ENCODE measurements at places on chromosomes 5 and 9. TPM values are rescaled to one million over a fixed set of nuclear protein-coding genes. Genes with fewer than 3 reads are reported as not detected.

GRCh38 chr9:113463418-113464285, at the start of gene RGS3:
Gene RGS3, plus strand, starts transcription at chr9:113463727. Its CDS starts 76 bp downstream, at chr9:113463803.
- H3K27me3 ChIP-seq: peaks cover 2% of the 10 kb centered on the region
- no peaks in the 10 kb centered on the region for H3K36me3 ChIP-seq
- H3K27ac ChIP-seq: no peak within 1 kb of the TSS
- H3K4me1 ChIP-seq: no peaks in the 10 kb centered on the region

GRCh38 chr9:126859111-126859510, 1.3 kb upstream of the ZBTB34 start:
- no peak overlapping the region for H3K4me3 ChIP-seq
- H3K27ac ChIP-seq: no peak overlapping the region
- peaks cover 27% of the 10 kb centered on the region for H3K27me3 ChIP-seq
- H3K36me3 ChIP-seq: no peaks in the 10 kb centered on the region
- H3K4me1 ChIP-seq: peaks cover 2% of the 10 kb centered on the region

DNA sequence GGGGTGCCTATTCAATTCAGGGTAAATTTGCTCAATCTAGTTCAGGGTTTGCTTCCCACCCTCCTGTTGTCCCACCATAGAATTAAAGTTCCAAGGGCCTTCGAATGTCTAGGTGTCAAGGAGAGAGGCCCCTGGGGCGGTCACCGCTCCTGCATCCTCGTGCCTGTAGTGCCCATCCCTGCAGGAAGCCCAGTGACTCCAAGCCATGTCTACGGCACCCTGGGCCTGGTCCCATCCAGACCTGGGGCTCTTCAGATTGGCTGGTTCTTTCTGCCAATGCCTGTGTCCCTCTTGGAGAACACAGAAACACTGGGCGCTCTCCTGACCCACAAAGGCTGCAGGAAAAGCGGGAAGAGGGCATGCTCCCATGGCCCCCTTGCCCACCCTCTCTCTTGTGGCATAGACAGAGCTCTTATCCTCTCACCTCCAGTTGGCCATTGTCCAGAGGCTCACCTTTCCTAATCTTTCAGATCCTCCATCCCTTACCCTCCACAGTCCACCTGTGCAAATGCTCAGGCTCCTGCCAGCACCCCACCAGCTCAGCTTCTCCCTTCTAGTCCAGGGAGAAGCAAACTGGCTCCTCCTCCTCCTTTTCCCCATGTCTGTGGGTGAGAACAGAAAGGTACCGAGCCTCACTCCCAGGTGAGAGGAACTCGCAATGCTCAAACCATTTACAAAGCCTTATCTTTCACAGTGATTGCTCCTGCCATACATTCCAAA, 253.0 kb upstream of the IRX2 start:
- no peaks in the 10 kb centered on the region for H3K36me3 ChIP-seq
- no peaks in the 10 kb centered on the region for H3K27me3 ChIP-seq
- no peak overlapping the region for H3K27ac ChIP-seq
- no peaks in the 10 kb centered on the region for H3K4me1 ChIP-seq
- no peak overlapping the region for H3K4me3 ChIP-seq
- DNase-seq: no peak

GRCh38 chr5:89309268-89309667, 426.3 kb upstream of the MEF2C start:
- no peak for DNase-seq
- no peaks in the 10 kb centered on the region for H3K36me3 ChIP-seq
- H3K4me3 ChIP-seq: no peak overlapping the region
- H3K4me1 ChIP-seq: peaks cover 9% of the 10 kb centered on the region

- no peaks in the 10 kb centered on the region for H3K27me3 ChIP-seq
- no peak overlapping the region for H3K4me3 ChIP-seq
- no peak for DNase-seq
- H3K27ac ChIP-seq: no peak overlapping the region
- H3K4me1 ChIP-seq: no peaks in the 10 kb centered on the region
These were observed 20.1 kb upstream of the CKMT2 start for GRCh38 chr5:81213070-81213469.

GRCh38 chr9:68505681-68506409, 34.8 kb downstream of the TMEM252 start:
- H3K36me3 ChIP-seq: no peaks in the 10 kb centered on the region
- H3K4me1 ChIP-seq: peaks cover 10% of the 10 kb centered on the region
- no peak overlapping the region for H3K27ac ChIP-seq
- no peaks in the 10 kb centered on the region for H3K27me3 ChIP-seq
- peak; percentile 59 for DNase-seq
- no peak overlapping the region for H3K4me3 ChIP-seq

GRCh38 chr9:76987594-76988200, 31.8 kb upstream of the FOXB2 start:
- no peaks in the 10 kb centered on the region for H3K4me1 ChIP-seq
- no peak overlapping the region for H3K4me3 ChIP-seq
- no peak overlapping the region for H3K27ac ChIP-seq
- H3K36me3 ChIP-seq: no peaks in the 10 kb centered on the region

DNA sequence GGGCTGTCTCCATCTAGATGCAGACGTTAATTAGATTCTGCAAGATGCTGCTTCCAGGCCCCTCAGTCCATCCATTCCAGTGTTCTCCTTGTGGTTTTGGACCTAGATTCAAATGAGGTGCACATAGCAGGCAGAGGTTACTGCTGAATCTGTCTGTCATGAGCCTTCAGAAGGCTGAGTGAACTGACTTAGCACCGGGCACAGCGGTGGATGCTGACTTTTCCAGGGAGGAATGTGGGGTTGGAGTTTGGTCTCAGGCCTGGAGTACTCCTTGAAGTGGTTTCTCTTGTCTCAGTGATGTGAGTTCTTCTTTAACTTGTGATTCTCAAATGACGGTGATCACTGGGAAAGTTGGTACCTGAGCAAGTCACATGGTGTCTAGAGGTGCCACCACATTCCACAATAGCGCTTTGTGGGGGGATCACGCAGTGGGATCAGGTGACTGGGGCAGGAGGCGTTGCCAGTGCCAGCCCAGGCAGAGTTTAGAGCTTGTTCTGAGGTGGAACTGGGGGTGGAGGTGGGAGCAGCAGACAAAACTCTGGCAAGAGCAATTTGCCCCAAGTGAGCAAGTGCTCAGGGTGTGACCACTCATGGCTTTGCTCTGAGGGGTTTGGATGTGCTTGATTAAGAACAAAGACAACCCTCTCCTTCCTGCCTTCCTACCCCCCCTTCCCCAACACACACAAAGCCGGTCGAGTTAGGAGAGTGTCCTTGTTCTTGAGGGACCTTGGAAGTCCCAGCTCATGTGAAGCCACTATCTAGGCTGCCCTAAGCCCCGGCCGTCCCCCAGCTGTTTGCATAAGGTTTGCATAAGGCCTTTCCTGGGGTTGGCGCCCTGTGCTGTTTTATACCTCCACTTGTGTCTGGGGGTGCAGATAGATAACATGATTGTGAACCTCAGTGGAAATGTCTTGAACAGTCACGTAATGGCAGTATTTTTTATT, 25.1 kb downstream of the JADE2 start:
- H3K4me1 ChIP-seq: peaks cover 71% of the 10 kb centered on the region
- H3K27ac ChIP-seq: peak overlapping the region; percentile 28
- DNase-seq: peak; percentile 82
- H3K4me3 ChIP-seq: no peak overlapping the region
- peaks cover 7% of the 10 kb centered on the region for H3K36me3 ChIP-seq

DNA sequence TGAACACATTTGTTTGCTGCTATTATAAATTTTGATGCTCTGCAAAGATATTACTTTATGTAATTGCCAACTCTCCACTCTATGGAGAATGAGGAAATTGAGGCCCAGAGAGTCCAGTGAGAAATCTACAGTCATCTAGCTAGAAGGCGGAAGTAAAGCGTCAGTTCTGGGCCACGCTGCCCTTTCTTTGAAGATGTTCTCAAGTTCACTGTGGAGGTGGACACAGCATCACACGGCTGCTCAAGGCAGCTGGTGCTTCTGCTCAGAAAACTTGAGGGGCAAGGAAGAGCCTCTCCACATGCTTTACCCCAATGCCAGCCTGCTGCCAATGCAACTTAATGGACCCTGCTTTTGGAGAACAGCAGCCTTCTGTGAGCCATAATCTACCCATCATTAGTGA, 96.3 kb downstream of the TTLL11 start:
- no peaks in the 10 kb centered on the region for H3K27me3 ChIP-seq
- no peaks in the 10 kb centered on the region for H3K36me3 ChIP-seq
- no peak overlapping the region for H3K4me3 ChIP-seq
- no peak for DNase-seq
- no peaks in the 10 kb centered on the region for H3K4me1 ChIP-seq

- H3K4me3 ChIP-seq: no peak overlapping the region
- no peak overlapping the region for H3K27ac ChIP-seq
- no peaks in the 10 kb centered on the region for H3K4me1 ChIP-seq
- no peak for DNase-seq
- H3K36me3 ChIP-seq: no peaks in the 10 kb centered on the region
- H3K27me3 ChIP-seq: peaks cover 9% of the 10 kb centered on the region
These were observed 33.0 kb downstream of the SLC9A3 start for GRCh38 chr5:491119-491855.

- no peak overlapping the region for H3K27ac ChIP-seq
- no peaks in the 10 kb centered on the region for H3K27me3 ChIP-seq
- no peak for DNase-seq
These were observed 19.0 kb upstream of the SCAMP1 start for GRCh38 chr5:78341440-78341839.

DNA sequence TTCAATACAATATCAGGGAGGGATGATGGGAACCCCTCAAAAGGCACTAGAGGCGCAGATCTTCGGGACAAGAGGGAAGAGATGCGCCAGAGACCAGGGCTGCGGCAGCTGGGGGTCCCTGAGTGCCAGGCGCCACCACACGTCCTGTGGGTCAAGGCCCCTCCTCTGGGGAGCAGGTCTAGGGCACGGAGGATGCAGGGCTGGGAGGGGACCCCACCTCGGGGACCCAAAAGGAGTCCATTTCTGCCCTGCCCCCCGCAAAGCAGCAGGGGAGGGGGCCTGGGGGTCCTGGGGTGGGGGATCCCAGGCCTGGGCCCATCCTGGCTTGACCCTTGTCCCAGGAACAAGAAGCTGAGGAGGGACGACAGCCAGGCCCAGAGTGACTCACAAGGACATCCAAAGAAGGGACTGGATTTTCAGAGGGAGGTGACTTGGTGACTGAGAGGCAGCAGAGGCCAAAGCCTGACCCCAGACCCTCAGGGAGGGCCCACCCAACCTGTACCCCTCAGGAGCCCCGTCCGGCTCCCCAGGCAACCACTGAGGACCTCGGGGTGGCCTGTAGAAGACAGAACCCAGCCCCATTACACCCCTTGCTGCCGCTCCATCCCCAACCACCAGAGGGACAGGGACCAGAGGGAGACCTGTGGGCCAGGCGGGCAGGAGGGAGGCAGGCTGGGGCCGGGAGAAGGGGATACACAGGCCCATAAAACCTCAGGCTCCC, 54.2 kb downstream of the LRSAM1 start:
- no peaks in the 10 kb centered on the region for H3K27me3 ChIP-seq
- peak; percentile 37 for DNase-seq
- no peak overlapping the region for H3K4me3 ChIP-seq
- H3K27ac ChIP-seq: peak overlapping the region; percentile 43
- H3K4me1 ChIP-seq: peaks cover 14% of the 10 kb centered on the region

- H3K4me1 ChIP-seq: no peaks in the 10 kb centered on the region
- no peak overlapping the region for H3K27ac ChIP-seq
- no peak overlapping the region for H3K4me3 ChIP-seq
- no peak for DNase-seq
These were observed 2.3 kb downstream of the WHRN start for GRCh38 chr9:114503009-114503408.

- H3K27me3 ChIP-seq: no peaks in the 10 kb centered on the region
- peak; percentile 31 for DNase-seq
- H3K36me3 ChIP-seq: no peaks in the 10 kb centered on the region
- no peak overlapping the region for H3K4me3 ChIP-seq
- peaks cover 4% of the 10 kb centered on the region for H3K4me1 ChIP-seq
- peak overlapping the region; percentile 70 for H3K27ac ChIP-seq
These were observed 237.7 kb upstream of the KLF4 start for GRCh38 chr9:107727086-107727780.

- no peak overlapping the region for H3K4me3 ChIP-seq
- no peak overlapping the region for H3K27ac ChIP-seq
- H3K27me3 ChIP-seq: peaks cover 4% of the 10 kb centered on the region
- no peaks in the 10 kb centered on the region for H3K4me1 ChIP-seq
These were observed 134.6 kb upstream of the RASEF start for GRCh38 chr9:83197591-83197990.

DNA sequence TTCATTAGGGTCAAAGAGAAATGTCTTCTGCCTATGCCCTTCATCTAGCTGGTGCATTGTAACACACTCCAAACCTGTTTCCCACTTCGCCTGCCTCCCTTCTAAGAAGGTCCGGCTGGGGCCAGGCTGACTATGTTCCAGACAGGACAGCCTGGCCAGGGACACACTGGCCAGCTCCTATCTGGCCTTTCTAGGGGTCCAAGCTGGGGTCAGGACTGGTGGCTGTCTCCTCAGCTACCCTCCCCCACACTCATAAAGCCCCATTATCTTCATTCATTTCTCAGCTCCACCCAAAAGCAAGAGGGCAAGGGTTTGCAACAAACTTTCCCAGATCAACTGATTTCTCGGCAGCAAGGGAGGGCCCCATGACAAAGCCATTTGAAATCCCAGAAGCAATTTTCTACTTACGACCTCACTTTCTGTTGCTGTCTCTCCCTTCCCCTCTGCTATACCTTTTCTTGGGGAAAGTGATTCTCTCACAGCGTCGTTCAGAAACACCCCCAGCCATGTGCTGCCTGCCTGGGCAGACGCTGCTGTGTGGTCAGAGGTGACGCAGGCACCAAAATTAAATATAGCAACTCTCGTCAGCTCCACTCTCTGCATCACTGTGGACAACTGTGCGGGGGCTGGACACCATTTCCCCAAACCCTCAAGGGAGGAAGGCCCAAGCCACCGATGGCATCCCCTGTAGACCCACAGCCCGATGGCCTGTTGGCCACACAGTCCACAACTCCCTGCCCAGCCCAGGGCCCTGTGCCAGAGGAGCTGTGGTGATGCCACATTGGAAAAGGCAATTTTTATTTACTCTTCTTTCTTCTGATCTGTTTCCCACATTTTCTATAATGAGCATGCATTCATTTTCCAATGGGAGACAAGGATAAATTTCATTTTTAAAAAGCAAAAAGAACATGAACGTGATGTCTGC, 6.1 kb downstream of the IL13 start:
- no peak for DNase-seq
- H3K4me1 ChIP-seq: peaks cover 2% of the 10 kb centered on the region
- no peaks in the 10 kb centered on the region for H3K27me3 ChIP-seq
- no peak overlapping the region for H3K4me3 ChIP-seq

DNA sequence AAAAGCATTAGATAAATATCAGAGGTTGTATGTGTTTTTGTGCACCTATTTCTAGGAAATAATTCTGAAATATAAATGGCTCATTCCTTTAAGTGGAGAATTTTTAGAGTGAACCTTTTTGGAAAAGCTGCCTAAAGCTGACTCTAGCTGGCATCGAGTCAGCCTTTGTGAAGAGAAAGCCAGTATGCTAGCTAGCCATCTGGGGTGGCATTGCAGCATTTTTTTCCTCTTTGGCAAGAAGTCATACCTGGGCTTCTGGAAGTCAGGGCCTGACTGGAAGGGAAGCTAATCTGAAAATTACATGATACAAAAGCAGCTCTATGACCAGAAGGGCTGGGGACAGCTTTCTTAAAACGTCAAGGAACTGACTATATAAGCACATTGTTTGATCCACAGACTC, 19.7 kb downstream of the ANP32B start:
- H3K27me3 ChIP-seq: no peaks in the 10 kb centered on the region
- no peaks in the 10 kb centered on the region for H3K4me1 ChIP-seq
- no peak overlapping the region for H3K4me3 ChIP-seq
- no peak for DNase-seq
- H3K36me3 ChIP-seq: peaks cover 17% of the 10 kb centered on the region

CFAP77 gene
- polyA plus RNA-seq: not detected

KLHL9 gene
- polyA plus RNA-seq: 33.5 TPM

HTR4 gene
- not detected for polyA plus RNA-seq

FAXDC2 gene
- polyA plus RNA-seq: 5.9 TPM

PROB1 gene
- 0.43 TPM for polyA plus RNA-seq

PCDHGB3 gene
- 2.5 TPM for polyA plus RNA-seq
